Ascending aorta (tissue), 2 donors: ENCODE measurements at places on chromosomes 1 and 21. TPM values are rescaled to one million over a fixed set of nuclear protein-coding genes. Genes with fewer than 3 reads are reported as not detected.

The OR6K6 gene
- not detected for total RNA-seq

DNA sequence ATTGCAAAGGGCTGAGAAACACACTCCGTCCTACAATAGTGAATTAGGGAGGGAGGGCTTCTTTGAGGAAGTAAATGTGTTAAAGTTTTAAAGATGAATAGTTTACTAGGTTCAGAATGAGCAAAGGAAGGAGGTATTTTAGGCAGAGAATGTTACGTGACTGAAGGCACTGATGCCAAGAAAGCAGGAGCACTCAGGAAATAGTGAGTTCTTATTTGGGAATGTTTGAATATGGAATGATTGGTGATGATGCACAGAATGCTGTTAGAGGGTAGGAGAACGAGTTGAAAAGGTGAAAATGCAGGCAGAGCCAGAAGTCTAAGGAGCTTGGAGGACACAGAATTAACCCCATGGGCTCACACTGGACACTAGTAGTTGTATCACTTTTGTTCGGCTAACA lies 108.0 kb downstream of the NRIP1 start:
- no peaks in the 10 kb centered on the region for H3K36me3 ChIP-seq
- no peaks in the 10 kb centered on the region for H3K4me1 ChIP-seq
- H3K4me3 ChIP-seq, result no peak overlapping the region
- no peaks in the 10 kb centered on the region for H3K27me3 ChIP-seq
- no peak for DNase-seq

DNA sequence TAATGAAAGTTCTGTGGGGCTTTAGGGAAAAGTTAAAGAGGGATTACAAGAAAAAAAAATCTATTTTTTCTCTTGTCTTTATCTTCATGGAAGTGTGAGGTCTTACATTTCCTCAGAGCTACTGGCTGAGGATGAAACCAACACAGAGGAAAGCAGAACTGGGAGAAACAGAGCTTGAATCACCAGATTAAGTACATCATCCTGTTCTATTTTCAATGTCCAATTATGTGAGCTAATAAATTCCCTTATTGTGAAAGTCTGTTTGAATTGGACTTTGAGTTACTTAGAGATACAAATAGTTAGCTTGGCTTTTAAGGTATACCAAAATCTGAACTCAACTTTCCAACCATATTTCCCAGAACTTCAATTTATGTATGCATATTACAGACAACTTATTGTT lies 69.2 kb downstream of the LPGAT1 start:
- H3K27ac ChIP-seq, result no peak overlapping the region
- H3K27me3 ChIP-seq, result no peaks in the 10 kb centered on the region
- H3K4me3 ChIP-seq, result no peak overlapping the region
- H3K36me3 ChIP-seq, result no peaks in the 10 kb centered on the region

- H3K36me3 ChIP-seq, result no peaks in the 10 kb centered on the region
- H3K27ac ChIP-seq, result no peak overlapping the region
Measured at GRCh38 chr1:208997726-208998312, 585.7 kb upstream of the CAMK1G start.

DNA sequence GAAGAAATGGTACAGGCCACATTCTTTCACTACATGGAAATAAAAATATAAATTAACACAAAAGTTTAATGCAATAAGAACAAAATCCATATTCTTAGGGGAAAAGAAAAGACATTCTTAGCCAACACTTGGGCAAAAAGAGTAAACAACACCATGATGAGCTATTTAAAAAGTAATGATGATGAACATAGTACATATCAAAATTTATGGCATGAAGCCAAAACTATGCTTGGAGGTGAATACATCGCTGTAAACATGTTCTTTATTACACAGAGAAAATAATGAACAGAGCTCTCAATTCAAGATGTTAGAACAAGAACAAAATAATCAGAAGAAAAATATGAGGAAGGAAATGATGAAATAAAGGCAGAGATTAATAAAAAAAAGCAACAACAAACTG lies 158.2 kb downstream of the ZSCAN20 start:
- no peaks in the 10 kb centered on the region for H3K4me1 ChIP-seq
- H3K4me3 ChIP-seq, result no peak overlapping the region
- no peak overlapping the region for H3K27ac ChIP-seq
- no peaks in the 10 kb centered on the region for H3K27me3 ChIP-seq
- DNase-seq, result no peak

DNA sequence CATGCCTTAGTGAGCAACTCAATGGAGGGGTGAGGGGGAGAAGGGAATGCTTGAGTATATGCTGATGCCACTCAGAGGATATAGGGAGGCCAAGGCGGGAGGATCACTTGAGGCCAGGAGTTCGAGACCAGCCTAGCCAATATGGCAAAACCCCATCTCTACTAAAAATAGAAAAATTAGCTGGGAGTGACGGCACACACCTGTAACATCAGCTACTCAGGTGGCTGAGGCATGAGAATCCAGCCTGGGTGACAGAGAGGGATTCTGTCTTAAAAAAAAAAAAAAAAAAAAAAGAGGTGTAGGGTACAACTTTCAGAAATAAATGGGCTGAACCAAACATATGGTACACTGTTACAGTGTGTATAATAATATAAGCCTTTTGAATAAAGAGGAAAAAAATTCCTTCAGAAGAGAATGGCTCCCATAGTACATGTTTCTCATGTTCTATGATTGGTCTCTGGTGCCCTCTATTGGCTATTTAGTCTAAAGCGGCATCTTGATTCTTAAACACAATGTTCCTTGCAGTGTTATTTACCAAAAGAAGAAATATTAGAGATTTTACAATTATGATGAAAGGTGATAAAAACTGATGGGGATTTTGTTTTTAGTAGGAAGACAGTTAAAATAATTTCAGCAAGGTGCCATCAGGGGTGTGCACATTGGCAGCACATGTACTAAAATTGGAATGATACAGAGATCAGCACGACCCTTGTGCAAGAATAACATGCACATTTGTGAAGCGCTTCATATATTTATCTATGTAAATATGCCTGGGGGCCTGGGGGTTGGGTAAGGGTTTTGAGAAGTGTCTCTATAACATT lies 109.8 kb downstream of the PATJ start:
- H3K4me3 ChIP-seq, result no peak overlapping the region
- H3K27me3 ChIP-seq, result no peaks in the 10 kb centered on the region
- H3K27ac ChIP-seq, result peak overlapping the region; percentile 77
- no peaks in the 10 kb centered on the region for H3K36me3 ChIP-seq
- no peak for DNase-seq
